ENCODE measurements at places on chromosomes 5 and 9. TPM values are rescaled to one million over a fixed set of nuclear protein-coding genes. Genes with fewer than 3 reads are reported as not detected.

Gene ENTREP1
- total RNA-seq = 4.2 TPM

Gene HAPLN1
- 0.18 TPM for total RNA-seq

Gene MCTP1
- 5.9 TPM for total RNA-seq

Gene CERCAM
- total RNA-seq = 18.3 TPM

Gene MLANA
- not detected for total RNA-seq

DNA sequence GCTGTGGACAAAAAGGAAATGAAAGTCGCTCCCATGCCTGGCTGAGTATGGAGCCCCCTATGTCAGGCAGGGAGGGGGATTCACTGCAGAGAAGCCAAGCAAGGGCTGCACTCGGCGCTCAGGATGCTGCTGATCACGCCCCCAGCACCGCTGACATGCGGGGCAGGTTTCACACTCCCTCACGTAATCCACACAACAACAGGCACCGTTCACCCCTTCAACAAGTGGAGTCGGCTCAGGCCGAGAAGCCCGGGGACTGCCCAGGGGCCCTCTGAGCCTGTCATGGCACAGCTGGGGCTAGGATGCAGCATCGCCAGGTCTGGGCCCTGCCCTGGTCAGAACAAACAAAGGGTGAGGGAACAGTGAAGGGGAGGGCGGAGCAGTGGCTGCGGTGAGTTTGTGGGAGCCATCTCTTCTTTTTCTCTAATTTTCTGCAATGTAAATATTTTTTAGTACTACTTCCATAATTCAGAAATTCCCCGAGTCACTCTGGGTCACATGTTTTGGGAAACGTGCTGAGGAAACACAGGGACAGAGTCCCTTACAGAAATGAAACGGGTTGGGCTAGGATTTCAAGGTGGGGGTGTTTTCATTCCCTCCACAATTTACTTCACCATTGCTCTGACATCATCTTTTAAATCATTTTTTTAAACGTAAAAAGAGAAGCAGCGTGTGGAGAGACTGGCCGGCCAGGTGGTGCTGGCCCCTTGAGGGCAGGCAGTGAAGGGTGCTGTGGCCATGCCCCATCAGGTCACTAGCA, 49.8 kb downstream of the PRRT1B start:
- H3K27me3 ChIP-seq = no peaks in the 10 kb centered on the region
- H3K4me3 ChIP-seq = no peak overlapping the region
- no peaks in the 10 kb centered on the region for H3K4me1 ChIP-seq
- H3K27ac ChIP-seq = no peak overlapping the region
- no peak for DNase-seq

GRCh38 chr9:86263876-86264275, 4.4 kb upstream of the C9orf153 start:
- DNase-seq = no peak
- no peaks in the 10 kb centered on the region for H3K27me3 ChIP-seq
- H3K36me3 ChIP-seq = peaks cover 68% of the 10 kb centered on the region
- H3K27ac ChIP-seq = no peak overlapping the region
- H3K4me3 ChIP-seq = no peak overlapping the region

DNA sequence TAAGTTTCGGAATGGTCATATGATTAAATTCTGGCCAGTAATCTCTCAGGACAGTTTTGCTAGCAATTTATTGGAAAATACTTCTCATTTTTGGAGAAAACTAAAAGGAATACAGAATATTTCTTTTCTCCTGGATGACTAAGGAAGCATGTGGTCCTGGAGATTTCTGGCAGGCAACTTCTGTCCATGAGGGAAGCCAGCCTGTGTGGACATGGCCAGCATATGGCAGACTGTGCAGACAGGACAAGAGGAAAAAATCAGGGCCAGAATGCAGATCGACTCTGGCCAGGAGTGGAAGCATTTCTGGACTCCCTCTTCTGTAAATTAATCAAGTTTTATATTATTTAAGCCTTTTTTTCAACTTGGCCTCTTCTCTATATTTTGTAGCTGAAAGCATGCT, 100.4 kb upstream of the CDH18 start:
- H3K27me3 ChIP-seq = no peaks in the 10 kb centered on the region
- DNase-seq = no peak
- no peaks in the 10 kb centered on the region for H3K4me1 ChIP-seq

DNA sequence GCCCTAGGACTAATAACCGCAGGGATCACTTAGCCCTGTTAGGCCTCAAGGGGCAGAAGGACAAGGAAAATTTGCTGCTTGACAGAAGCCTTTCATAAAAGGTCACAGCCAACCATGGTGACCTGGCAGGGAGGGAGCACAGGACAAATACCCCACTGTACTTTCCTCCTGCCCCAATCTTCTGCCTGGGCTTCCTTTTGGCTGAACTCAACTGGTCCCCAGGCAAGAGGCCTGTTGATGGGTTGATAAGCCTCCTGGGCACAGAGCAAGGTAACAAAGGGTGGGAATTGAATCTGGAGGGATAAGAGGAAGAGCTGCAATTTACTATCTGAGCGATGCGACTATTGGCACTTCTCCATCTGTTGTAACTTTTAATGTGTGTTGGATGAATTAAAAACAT, 392.9 kb downstream of the RASEF start:
- DNase-seq = no peak
- no peak overlapping the region for H3K27ac ChIP-seq
- no peaks in the 10 kb centered on the region for H3K36me3 ChIP-seq
- H3K27me3 ChIP-seq = no peaks in the 10 kb centered on the region
- H3K4me3 ChIP-seq = no peak overlapping the region
- H3K4me1 ChIP-seq = no peaks in the 10 kb centered on the region

DNA sequence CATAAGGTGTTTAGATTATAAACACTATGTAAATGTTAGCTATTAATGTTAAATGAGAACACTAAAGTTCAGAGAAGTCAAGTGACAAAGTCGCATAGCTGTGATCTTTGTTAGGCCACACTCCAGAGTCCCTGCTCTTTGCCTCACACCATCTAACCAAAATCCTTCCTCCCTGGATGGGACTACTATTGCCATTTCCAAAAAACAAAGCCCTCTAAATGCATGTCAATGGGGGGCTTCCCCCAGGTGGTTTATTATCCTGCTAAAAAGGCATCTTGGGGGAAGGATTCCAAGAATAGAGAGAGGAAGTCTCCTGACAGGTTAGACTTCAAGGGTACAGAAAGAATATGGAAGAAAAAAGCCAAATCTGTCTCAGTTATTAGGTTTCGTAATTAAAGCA, 10.4 kb downstream of the NR6A1 start:
- H3K4me1 ChIP-seq = no peaks in the 10 kb centered on the region
- no peak for DNase-seq
- H3K27me3 ChIP-seq = no peaks in the 10 kb centered on the region
- no peak overlapping the region for H3K4me3 ChIP-seq
- H3K36me3 ChIP-seq = no peaks in the 10 kb centered on the region

GRCh38 chr9:125904155-125904851, 157.1 kb downstream of the PBX3 start:
- no peak overlapping the region for H3K27ac ChIP-seq
- no peaks in the 10 kb centered on the region for H3K4me1 ChIP-seq
- DNase-seq = no peak

- H3K4me1 ChIP-seq = no peaks in the 10 kb centered on the region
- no peaks in the 10 kb centered on the region for H3K27me3 ChIP-seq
- no peak for DNase-seq
Measured at GRCh38 chr5:168282120-168282519, 9.3 kb upstream of the WWC1 start.

DNA sequence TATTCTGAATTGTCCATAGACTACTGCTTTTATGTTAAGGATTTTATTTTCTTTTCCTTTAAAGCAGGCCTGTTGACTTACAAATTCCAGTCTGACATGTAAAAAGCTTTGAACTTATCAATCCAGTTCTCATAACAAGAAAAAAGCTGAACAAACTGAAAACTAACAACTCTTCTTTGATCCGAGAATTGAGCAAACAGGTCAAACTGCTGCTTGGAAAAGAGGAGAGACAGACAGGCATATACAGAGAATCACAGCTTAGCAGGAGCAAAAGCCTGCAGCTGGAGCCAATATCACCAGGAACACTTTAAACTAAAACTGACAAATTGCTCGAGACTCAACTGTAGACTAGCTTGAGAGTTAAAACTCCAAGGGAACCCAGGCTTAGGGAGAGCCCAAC, 85.8 kb downstream of the HINT1 start:
- H3K27me3 ChIP-seq = no peaks in the 10 kb centered on the region
- no peak overlapping the region for H3K4me3 ChIP-seq
- no peaks in the 10 kb centered on the region for H3K36me3 ChIP-seq
- DNase-seq = no peak
- no peak overlapping the region for H3K27ac ChIP-seq

GRCh38 chr5:131324303-131324702, 60.5 kb downstream of the CDC42SE2 start:
- H3K4me3 ChIP-seq = no peak overlapping the region
- DNase-seq = no peak
- no peaks in the 10 kb centered on the region for H3K27me3 ChIP-seq
- H3K36me3 ChIP-seq = no peaks in the 10 kb centered on the region
- no peak overlapping the region for H3K27ac ChIP-seq

DNA sequence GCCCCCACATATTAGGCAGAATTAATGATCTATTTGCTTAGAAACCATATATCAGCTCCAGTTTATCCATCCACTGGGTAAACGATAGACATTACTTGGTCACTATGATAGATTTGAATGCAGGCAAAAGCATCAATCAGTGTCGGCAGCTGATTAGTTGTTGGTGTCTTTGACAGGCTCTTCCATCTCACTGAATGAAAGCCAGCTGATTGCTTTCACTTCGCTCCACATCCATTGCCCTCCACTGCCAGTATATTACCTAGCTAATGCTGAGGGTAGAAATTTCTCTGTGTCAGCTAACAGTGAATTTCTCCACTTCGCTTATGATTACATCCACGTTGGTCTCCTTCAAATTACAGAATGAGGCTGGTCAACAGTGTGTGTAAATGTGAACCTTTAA, 821.3 kb upstream of the TYRP1 start:
- H3K27ac ChIP-seq = no peak overlapping the region
- DNase-seq = no peak
- no peak overlapping the region for H3K4me3 ChIP-seq
- H3K27me3 ChIP-seq = no peaks in the 10 kb centered on the region
- no peaks in the 10 kb centered on the region for H3K4me1 ChIP-seq
- no peaks in the 10 kb centered on the region for H3K36me3 ChIP-seq

GRCh38 chr9:119905724-119906123, 536.5 kb upstream of the BRINP1 start:
- H3K36me3 ChIP-seq = no peaks in the 10 kb centered on the region
- no peak overlapping the region for H3K4me3 ChIP-seq
- no peak for DNase-seq

DNA sequence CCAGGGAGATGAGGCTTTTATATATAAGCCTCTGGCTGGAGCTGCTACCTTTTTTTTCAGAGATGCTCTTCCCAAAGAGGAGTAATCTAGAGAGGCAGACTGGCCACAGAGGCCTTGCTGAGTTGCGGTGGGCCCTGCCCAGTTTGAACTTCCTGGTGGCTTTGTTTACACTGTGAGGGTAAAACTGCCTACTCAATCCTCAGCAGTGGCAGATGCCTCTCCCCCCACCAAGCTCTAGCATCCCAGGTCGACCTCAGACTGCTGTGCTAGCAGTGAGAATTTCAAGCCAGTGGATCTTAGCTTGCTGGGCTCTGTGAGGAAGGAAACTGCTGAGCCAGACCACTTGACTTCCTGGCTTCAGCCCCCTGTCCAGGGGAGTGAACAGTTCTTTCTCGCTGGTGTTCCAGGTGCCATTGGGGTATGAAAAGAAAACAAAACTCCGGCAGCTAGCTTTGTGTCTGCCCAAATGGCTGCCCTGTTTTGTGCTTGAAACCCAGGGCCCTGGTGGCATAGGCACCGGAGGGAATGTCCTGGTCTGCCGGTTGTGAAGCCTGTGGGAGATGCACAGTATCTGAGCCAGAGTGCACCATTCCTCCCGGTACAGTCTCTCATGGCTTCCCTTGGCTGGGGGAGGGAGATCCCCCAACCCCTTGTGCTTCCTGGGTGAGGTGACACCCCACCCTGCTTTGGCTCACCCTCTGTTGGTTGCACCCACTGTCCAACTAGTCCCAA, 219.5 kb upstream of the IZUMO3 start:
- no peaks in the 10 kb centered on the region for H3K36me3 ChIP-seq
- no peaks in the 10 kb centered on the region for H3K4me1 ChIP-seq
- DNase-seq = no peak
- no peak overlapping the region for H3K27ac ChIP-seq
- no peak overlapping the region for H3K4me3 ChIP-seq
- H3K27me3 ChIP-seq = no peaks in the 10 kb centered on the region

- peaks cover 22% of the 10 kb centered on the region for H3K4me1 ChIP-seq
- no peak overlapping the region for H3K27ac ChIP-seq
- H3K4me3 ChIP-seq = no peak overlapping the region
- H3K36me3 ChIP-seq = no peaks in the 10 kb centered on the region
- no peaks in the 10 kb centered on the region for H3K27me3 ChIP-seq
Measured at GRCh38 chr9:88531920-88532698, 2.9 kb upstream of the NXNL2 start.

DNA sequence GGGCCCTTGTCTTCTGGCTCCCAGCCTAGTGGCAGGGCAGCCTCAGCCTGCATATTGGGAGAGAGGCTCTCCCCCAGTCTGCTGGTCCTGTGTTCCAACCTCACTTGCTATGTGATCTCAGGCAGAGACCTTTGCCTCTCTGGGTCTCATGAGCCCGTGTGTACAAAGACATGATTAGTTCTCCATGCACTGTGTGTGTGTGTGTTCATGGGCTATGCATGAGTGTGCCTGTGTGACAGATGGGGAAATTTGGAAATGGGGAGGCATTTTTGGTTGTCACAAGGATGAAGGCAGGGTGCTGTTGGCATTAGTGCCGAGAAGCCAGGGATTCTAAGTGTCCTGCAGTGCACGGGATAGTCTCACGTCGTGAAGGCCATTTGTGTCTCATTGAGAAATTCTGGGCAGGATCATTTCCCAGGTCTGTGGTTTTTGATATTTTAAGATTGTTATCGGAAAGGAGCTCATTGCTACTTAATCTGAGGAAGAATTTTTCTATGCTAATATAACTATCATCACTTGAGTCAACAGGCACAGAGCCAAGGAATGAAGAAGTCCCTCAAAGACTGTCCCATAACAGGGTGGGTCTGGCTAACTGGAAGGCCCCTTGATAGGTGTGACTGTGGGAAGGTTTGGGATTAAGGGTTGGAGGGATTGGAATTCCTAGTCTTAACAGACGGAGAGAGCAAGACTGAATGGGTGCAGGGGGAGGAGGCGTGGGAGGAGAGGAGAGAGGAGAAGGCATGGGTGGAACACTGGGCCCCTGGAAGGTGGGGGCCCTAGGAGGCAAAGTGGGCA, 168.5 kb downstream of the RGS3 start:
- no peaks in the 10 kb centered on the region for H3K4me1 ChIP-seq
- no peak overlapping the region for H3K4me3 ChIP-seq
- no peaks in the 10 kb centered on the region for H3K27me3 ChIP-seq
- no peak for DNase-seq
- H3K36me3 ChIP-seq = no peaks in the 10 kb centered on the region

Measured in esophagus squamous epithelium (tissue), 5 donors.